Sciatic nerve (tissue), 2 donors: ENCODE measurements at places on chromosomes 7 and 10.
A peak's percentile ranks its signal among the peaks of the same experiment; 100 is the strongest.

DNA sequence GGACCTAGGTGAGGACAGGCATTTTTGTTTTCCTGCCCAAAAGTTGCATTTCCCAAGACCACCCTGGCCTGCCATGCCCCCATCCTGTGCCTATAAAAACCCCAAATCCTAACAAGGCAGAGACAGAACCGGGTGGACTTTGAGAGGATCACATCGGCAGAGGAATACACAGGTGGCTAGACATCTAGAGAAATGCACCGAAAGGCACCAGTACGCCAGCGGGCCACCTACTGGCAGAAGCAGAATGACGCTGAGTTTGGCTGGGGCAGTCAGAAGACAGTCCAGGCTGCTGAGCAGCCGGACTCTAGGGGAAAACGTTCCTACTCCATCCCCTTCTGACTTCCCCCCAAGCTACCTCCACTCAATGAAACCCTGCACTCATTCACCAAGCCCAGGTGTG, 2.8 kb downstream of the AKR1C4 start:
- DNase-seq: no peak

- DNase-seq: no peak
Measured at GRCh38 chr7:128427289-128427891, 17.6 kb upstream of the IMPDH1 start.

GRCh38 chr10:14891151-14891550, 12.5 kb downstream of the SUV39H2 start:
- DNase-seq: no peak

DNA sequence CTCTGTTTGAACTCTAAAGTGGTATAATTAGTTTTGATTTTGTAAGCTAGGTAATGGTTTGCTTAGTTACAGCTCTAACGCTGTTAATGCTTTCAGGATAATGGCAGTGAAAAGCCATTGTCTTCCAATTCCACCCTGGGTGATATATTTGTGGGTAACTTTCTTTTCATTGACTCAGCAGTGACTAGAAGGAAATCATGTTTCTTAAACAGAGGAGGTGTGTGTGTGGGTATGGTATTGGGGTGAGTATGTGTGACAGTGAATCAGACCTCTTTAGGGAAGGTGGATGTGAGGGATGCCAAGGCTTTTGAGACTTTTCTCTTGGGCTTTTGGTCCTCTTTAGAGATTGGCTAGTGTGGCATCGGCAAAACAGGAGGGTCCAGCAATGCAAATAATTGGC, 13.6 kb downstream of the ENTPD7 start:
- DNase-seq: no peak

DNA sequence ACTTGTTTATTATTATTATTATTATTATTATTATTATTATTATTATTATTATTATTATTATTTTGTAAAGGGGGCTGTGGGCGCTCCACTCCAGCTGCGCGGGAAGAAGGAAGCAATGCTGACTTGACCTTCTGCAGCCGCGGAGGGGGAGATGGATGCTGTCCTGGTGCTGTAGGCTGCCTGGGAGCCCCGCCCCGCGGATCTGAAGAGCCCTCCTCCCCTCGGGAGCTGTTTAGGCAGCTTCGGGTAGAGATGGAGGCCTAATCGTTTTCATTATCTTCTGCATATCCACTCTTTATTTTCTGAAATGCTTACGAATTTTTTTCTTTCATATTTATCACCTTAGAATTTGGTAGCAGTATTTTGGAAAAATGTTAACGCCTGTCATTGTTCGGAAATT, 101.2 kb upstream of the KLF6 start:
- DNase-seq: no peak

DNA sequence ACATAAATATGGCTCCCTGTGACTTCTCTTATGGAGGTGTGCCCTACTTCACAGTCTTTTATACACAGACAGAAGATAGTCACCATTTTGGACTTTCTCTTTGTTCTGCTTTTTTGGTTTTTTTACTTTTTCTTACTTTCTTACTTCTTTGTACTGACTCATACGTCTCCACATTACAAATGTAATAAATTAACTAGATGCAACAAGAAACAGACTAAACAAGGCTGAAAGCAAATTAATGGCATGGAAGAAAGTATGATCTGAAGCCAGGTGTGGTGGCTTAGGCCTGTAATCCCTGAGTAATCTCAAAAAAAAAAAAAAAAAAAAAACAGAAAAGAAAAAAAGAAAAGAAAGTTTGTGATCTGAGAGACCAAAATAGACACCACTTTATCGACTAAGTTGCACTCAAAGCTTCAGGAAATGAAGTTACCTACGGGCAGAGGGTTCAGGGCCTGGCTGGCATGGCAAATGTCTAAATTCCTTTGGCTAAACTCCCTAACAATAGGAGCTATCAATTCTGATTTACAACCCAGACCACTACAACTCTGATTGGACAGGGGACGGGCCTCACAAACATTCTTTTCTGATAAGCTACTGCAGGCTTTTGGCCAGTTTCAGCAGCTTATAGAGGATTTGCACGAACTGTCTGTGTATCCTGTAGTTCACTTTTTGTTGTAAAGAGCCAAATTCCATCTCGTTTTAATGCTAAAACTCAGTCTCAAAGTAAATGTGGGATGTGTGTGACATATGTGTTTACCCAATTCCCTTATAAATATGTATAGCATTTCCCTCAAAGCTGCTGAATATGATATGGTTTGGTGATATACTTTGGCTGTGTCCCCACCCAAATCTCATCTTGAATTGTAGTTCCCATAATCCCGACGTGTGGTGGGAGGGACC, 129.1 kb downstream of the SEPTIN14 start:
- DNase-seq: no peak

DNA sequence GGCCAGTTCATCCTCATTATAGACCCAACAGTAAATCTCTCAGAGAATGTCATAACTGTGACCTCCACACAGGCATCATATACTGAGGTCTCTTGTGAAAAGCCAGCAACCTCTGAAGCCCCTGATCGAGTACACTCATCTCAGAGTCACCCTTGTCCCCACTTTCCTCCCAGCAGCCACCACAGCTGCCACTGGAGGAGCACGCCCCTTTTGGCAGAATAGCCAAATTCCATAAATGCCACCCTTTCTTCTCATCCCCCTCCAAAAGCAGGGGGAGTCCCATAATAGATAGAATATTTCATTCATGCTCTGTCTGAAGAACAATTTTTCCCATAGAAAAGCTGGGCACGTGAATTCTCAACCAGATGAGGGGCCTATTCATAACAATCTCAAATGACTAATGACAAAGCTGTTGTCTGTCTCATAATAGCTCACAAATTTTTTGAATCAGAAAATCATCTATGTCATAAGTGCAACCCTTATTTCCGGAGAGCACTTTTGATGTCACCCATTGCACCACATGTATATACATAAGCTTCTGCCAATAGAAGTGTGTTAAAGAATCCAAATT, 47.4 kb downstream of the SGMS1 start:
- DNase-seq: no peak

DNA sequence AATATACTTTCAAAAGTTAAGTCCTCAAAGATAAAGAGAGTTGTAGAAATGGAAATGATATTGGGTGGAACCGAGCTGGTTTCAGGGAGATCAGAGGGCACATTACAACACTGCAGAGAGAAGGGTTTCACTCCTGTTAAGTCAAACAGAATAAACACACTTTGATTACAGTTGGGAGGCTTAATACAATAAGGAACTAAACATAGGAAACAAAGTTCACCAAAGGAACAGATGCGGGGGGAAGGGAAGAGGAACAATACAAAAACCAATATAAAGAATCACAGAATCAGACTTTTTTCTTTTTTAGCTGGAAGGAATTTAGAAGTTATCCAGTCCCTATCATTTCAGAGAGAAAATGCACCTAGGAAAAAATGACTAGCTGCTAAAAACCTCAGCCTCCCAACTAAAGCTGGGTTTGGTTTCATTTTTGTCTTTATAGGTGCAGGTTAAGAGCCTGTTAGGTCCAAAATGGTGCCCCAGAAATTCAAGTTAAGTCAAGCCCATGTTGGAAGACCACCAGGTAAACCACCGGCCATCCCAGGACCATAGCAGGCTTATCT, 81.9 kb downstream of the DNMBP start:
- DNase-seq: no peak

DNA sequence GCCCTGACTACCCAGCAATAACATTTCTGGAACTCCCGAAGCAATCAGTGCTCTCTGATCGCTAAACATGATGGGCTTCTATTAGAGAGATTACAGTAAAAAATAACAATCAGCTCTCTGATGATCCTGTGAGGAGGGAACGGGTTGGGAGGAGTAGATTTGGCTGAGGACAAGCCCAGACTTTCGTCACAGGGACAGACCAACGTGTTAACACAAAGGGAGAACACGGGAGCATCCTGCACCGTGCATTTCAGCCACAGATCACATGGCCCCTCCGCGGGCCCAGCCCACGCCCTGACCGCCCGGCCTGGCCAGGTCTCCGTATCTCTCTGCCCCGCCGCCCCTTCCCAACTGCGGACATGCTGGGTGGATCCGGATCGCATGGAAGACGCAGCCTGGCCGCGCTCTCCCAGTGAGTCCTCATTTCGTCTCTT, 95.0 kb upstream of the AGBL3 start:
- DNase-seq: peak; percentile 90

DNA sequence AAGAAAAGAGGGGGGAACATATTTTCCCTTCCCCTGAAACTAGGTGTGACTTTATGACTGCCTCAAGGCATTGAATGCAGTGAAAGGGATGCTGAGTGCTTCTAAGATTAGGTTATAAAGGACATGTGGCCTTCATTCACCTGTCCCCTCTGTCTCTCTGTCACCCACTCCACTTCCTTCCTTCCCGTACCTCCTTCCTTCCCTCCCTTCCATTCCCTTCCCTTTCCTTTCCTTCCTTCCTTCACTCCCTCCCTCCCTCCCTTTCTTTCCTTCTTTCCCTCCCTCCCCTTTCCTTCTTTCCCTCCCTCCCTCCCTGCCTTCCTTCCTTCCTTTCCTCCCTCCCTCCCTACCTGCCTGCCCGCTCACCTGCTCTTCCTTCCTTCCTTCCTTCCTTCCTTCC, 4.5 kb upstream of the ZKSCAN1 start:
- no peak for DNase-seq

- DNase-seq: no peak
Measured at GRCh38 chr10:14697281-14697680, 77.4 kb downstream of the FAM107B start.

- DNase-seq: no peak
Measured at GRCh38 chr7:22375359-22376048, 18.6 kb upstream of the RAPGEF5 start.

DNA sequence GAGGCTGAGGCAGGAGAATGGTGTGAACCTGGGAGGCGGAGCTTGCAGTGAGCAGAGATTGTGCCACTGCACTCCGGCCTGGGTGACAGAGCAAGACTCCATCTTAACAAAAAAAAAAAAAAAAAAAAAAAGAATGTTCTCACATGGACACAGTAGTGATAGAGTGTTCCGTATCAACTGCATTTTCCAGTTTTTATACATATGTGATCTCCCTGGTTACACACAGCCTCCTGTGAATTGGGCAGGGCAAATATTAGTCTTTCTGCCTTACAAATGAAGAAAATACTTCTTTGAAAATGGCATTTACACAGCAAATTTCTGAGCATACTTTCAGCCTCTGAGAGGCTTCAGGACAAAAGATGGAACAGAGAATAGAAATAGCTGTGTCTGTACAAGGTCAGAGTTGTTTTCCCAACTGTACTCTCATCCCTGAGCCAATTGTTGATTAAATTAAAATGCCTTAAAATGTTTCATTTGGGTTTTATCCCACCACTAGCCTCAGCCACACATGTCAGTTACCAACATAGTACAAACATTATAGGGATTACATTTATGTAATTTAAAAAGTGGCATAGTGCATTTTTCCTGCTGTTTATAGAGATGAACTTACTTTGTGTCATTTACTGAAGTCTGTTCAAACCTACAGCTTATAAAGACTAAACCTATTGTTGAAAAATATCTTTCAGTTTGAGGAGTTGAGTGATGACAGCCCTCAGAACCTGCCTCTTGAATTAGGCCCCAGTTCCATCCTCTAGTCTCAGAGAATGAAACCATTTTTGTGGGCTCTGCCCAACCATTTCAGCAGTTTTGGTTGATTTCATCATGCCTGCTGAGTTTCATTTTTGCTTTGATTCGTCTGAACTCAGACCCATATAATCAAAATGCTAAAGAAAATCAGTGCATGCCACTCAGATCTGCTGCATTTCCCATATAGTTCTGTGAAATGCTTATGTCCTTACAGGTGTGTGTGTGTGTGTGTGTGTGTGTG, 609.4 kb upstream of the C7orf33 start:
- no peak for DNase-seq

GRCh38 chr7:115009736-115010440, 88.0 kb downstream of the MDFIC start:
- DNase-seq: peak; percentile 70

DNA sequence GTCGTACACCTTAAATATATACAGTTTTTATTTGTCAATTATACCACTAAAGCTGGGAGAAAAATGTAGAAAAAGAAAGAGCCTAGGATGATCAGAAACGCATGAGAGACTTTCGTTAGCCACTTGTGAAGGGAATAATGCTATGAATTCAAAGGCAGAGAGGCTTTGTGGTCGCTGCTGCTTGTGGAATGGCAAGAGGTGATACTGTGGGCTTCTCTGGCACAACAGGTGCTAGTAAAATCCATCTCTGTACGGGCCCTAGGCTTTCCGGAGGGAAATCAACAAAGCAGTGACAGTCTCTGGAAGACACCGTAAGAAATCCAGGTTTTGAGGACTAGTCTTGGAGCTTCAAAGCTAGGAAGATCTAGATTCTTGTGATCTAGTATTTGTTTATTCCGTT, 52.6 kb downstream of the LRRC72 start:
- no peak for DNase-seq

DNA sequence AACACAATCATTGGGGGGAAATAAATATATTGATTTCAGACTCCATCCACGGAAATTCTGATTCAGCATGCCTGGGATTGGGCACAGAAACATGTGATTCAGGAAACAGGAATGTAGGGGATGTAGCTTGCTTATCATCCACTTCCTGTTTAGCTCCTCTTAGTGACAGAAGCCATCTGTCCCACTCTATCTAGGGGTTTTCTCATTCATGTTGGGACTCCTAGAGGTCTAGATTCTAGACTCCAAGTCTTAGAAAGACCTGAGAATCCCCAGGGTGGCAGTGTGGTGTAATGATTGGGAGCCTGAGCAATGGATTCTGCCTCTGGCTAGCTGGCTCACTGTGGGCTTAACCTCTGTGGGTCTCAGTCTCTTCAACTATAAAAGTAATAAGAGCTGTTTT, 67.9 kb downstream of the CDK1 start:
- no peak for DNase-seq

- DNase-seq: no peak
Measured at GRCh38 chr7:82481499-82482097, 38.0 kb upstream of the CACNA2D1 start.

- no peak for DNase-seq
Measured at GRCh38 chr7:140972876-140973829, 41.6 kb downstream of the MRPS33 start.

- DNase-seq: no peak
Measured at GRCh38 chr10:11210211-11210922, 192.7 kb downstream of the CELF2 start.

DNA sequence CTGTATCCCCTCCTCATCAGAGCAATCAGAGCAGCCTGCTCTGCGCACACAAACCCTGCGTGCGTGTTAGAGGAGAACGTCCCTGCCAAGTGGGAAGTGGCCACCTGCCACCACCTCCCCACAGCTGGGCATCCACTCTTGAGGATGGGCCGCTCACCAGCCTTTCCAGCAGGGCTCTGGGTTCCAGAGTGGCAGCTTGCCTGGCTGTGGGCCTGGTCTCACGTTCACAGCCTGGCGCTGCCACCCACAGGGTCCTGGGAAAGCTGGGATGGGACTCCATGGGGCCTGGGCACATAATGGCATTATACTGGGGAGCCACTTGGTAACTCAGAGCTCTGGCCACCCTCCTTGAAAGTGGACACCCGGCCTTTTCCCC, 151.1 kb upstream of the PPP2R2D start:
- no peak for DNase-seq
